ENCODE measurements at places on chromosomes 5 and 9. TPM values are rescaled to one million over a fixed set of nuclear protein-coding genes. Genes with fewer than 3 reads are reported as not detected.

Gene PRR7
- 39.2 TPM for total RNA-seq

DNA sequence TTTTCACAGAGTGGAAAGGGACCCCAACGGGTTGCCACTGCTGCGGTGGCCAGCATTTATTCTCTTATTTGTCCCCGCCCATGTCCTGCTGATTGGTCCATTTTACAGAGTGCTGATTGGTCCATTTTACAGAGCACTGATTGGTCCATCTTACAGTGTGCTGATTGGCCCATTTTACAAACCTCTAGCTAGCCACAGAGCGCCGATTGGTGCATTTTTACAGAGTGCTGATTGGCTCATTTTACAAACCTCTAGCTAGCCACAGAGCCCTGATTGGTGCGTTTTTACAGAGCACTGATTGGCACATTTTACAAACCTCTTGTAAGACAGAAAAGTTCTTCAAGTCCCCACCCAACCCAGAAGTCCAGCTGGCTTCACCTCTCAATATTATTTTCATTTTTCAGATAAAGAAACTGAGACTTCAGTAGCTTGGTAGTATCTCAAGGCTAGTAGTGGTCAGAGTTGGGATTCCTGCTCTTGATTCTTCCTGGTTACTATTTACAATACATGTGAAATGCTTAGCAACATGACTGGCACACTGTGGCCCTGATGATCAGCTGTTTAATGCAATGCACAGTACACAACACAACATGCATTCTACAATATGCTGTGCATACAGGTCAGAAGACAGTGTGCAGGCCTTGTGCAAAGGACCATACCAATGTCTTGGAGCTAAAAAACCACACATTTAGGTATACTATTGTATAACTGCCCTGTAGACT is 63.6 kb upstream of the BOD1 start:
- DNase-seq = no peak
- no peaks in the 10 kb centered on the region for H3K36me3 ChIP-seq
- no peak overlapping the region for H3K4me3 ChIP-seq
- H3K27ac ChIP-seq = no peak overlapping the region
- H3K27me3 ChIP-seq = no peaks in the 10 kb centered on the region

DNA sequence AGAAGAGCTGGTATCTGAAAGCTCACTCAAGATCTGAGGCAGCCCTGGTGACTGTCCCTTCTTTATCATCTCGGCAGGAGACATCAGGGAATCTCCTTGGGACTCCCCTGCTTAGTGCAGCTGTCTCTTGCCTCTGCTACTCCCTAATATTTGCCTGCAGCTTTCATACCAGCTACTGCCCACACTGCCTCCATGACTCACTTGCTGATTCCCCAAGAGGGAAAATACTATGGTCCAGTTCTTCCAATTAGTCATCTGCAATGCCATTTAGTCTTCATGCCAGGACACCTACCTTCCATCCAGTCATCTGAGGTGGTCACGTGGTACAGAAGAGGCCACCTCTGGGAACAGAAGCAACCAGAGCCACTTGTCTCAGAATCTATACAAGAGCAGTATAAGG is 270.8 kb downstream of the NTRK2 start:
- no peak overlapping the region for H3K27ac ChIP-seq
- H3K36me3 ChIP-seq = no peaks in the 10 kb centered on the region
- no peak overlapping the region for H3K4me3 ChIP-seq
- H3K27me3 ChIP-seq = no peaks in the 10 kb centered on the region
- no peak for DNase-seq
- no peaks in the 10 kb centered on the region for H3K4me1 ChIP-seq

Gene ZNF484
- 5.4 TPM for total RNA-seq

- H3K27me3 ChIP-seq = no peaks in the 10 kb centered on the region
- DNase-seq = no peak
- H3K27ac ChIP-seq = no peak overlapping the region
- no peak overlapping the region for H3K4me3 ChIP-seq
- H3K36me3 ChIP-seq = no peaks in the 10 kb centered on the region
- H3K4me1 ChIP-seq = no peaks in the 10 kb centered on the region
Measured at GRCh38 chr9:128282500-128282899, 6.4 kb downstream of the SWI5 start.

GRCh38 chr5:151550146-151550545 is 41.0 kb downstream of the FAT2 start:
- peaks cover 10% of the 10 kb centered on the region for H3K27me3 ChIP-seq
- H3K4me3 ChIP-seq = no peak overlapping the region
- no peaks in the 10 kb centered on the region for H3K4me1 ChIP-seq
- no peak overlapping the region for H3K27ac ChIP-seq

GRCh38 chr5:59790376-59790775 is 103.2 kb downstream of the PDE4D start:
- no peaks in the 10 kb centered on the region for H3K4me1 ChIP-seq
- no peaks in the 10 kb centered on the region for H3K27me3 ChIP-seq
- no peak overlapping the region for H3K4me3 ChIP-seq
- DNase-seq = no peak

Gene ADAMTSL1
- not detected for total RNA-seq

DNA sequence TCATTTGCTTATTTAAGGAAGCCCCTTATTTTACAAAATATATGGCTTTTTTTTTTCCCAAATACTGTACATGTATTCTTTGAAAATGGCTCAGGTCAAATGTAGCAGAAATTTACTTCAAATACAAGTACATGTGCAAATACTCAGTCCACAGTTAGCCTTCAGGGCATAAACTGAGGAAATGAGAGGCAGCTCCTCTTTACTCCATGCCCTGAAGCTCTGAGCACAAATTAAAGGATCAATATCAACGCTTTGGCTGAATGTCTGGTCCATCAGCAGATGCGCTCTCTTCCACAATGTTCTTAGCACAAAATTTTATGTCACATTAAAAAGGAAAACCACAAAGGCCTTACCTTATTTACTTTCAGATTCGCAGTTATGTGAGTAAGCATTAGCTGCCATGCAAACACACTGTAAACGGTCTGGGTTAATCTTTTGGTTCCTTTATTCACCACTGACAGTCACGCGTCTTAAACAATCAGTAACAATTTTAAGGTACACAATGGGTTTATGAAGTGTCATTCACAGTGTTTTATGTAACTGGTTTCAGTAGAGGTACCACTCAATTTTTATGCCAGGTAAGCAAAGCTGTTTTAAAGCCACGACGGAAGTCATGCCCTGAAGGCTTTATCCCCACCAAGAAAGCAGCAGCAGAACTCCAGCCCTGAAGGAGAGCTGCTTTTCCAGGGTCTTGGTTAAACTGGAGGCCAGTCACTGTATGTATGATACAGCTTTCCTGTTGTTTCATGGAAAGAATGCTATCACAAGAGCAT is 103.4 kb downstream of the OTULIN start:
- no peaks in the 10 kb centered on the region for H3K27me3 ChIP-seq
- H3K4me1 ChIP-seq = peaks cover 7% of the 10 kb centered on the region
- H3K4me3 ChIP-seq = no peak overlapping the region
- no peaks in the 10 kb centered on the region for H3K36me3 ChIP-seq
- H3K27ac ChIP-seq = no peak overlapping the region

Gene UBE2QL1
- total RNA-seq = not detected

DNA sequence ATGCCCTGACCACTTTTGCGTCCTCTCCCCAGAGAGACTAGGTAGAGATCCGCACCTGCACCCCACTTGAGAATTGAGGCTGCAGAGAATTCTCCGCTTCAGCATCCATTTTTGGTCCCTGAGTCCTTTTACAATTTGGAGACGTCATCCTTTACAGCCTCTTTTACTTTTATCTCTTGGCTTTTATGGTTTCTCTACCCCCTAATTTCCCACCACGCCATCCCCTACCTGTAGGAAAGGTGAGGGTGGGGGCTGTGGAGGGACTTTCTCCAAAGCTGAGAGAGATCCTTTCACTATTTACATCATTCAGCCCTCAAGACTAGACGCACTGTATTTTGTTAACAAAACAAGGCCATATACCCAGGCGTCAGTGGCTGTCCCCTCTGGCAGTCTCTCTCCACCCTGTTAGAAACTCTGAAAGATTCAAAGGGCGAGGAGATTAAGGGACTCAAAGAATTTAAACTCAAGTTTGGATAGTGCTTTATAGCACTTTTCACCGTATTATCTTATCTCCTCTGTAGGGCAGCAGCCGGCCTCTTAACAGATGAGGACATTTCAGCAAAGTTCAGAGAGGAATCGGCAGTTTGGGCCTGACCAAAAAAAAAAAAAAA is 1.7 kb downstream of the MSX2 start:
- H3K27me3 ChIP-seq = peaks cover 13% of the 10 kb centered on the region
- H3K27ac ChIP-seq = peak overlapping the region; percentile 31
- H3K36me3 ChIP-seq = peaks cover 2% of the 10 kb centered on the region
- peaks cover 27% of the 10 kb centered on the region for H3K4me1 ChIP-seq
- H3K4me3 ChIP-seq = peak overlapping the region; percentile 84

DNA sequence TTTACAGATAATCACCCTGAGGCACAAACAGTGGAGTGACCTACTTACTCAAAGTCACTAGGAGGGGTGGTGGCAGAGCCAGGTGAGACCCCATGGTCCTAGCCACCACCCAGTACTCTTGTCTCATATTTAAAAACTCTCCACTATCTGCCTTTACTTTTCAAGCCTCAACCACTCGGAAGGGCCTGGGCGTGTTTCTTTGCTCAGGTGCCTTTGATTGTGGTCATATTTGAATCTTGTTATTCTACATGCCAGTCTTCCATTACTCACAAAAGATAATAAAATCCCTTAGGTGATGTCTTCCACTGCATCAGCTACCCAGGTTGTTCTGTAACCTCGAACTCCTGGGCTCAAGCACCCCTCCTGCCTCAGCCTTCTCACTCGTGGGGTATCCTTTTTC is 20.7 kb upstream of the TRIM36 start:
- no peak overlapping the region for H3K4me3 ChIP-seq
- no peak overlapping the region for H3K27ac ChIP-seq
- no peaks in the 10 kb centered on the region for H3K27me3 ChIP-seq
- DNase-seq = no peak
- H3K4me1 ChIP-seq = no peaks in the 10 kb centered on the region

DNA sequence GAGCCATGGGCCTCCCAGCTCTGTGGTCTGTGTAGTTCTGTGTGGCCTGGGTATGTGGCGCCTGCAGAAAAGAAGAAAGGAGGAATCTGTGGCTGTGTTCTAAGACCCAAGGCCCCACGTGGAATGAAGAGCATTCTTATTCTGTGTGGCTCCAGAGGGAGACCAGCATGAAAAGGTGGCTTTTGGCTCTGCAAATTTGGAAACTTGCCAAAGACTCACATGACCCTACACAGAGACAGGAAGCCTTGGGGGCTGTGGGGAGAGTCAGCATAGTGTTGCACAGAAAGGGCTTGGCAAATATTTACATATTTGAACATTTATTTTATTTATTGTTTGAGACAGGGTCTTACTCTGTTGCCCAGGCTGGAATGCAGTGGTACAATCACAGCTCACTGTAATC is 193.3 kb downstream of the TMEM38B start:
- no peaks in the 10 kb centered on the region for H3K4me1 ChIP-seq
- H3K27ac ChIP-seq = no peak overlapping the region
- H3K4me3 ChIP-seq = no peak overlapping the region
- H3K36me3 ChIP-seq = no peaks in the 10 kb centered on the region
- no peak for DNase-seq
- H3K27me3 ChIP-seq = no peaks in the 10 kb centered on the region

Gene RFESD
- 2.2 TPM for total RNA-seq

DNA sequence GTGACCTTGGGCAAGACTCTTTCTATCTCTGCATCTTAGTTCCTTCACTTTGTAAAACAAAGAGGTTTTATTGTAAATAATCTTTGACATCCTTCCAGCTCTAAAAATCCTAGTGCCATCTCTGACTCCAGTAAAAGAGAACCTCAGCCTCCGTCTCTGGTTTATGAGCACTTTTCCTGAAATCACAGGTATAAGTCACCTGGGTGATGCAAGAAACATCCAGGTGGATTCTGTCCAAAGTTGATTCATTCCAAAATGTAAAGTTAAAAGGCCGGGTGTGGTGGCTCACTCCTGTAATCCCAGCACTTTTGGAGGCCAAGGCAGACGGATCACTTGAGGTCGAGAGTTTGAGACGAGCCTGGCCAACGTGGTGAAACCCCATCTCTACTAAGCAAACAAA is 21.1 kb upstream of the UBAP2 start:
- H3K4me3 ChIP-seq = no peak overlapping the region
- H3K4me1 ChIP-seq = 0 out of 2 replicates have a peak, but pooled peaks cover 6% of the 10 kb centered on the region
- no peak for DNase-seq
- H3K27me3 ChIP-seq = no peaks in the 10 kb centered on the region
- no peak overlapping the region for H3K27ac ChIP-seq

Gene RAD23B
- 114 TPM for total RNA-seq

GRCh38 chr9:14992081-14992480 is 81.9 kb upstream of the FREM1 start:
- H3K27me3 ChIP-seq = no peaks in the 10 kb centered on the region
- H3K27ac ChIP-seq = no peak overlapping the region
- no peaks in the 10 kb centered on the region for H3K36me3 ChIP-seq
- no peaks in the 10 kb centered on the region for H3K4me1 ChIP-seq
- H3K4me3 ChIP-seq = peak overlapping the region; percentile 36

Gene ASPN
- total RNA-seq = not detected

- H3K27ac ChIP-seq = peak overlapping the region; percentile 98
- DNase-seq = no peak
- peaks cover 48% of the 10 kb centered on the region for H3K4me1 ChIP-seq
- peak overlapping the region; percentile 96 for H3K4me3 ChIP-seq
- peaks cover 3% of the 10 kb centered on the region for H3K36me3 ChIP-seq
Measured at GRCh38 chr5:72817671-72818266, 1.3 kb downstream of the TNPO1 start.

GRCh38 chr9:133713150-133713959 is 24.8 kb downstream of the SARDH start:
- no peaks in the 10 kb centered on the region for H3K27me3 ChIP-seq
- no peaks in the 10 kb centered on the region for H3K4me1 ChIP-seq
- no peak for DNase-seq
- H3K36me3 ChIP-seq = no peaks in the 10 kb centered on the region

DNA sequence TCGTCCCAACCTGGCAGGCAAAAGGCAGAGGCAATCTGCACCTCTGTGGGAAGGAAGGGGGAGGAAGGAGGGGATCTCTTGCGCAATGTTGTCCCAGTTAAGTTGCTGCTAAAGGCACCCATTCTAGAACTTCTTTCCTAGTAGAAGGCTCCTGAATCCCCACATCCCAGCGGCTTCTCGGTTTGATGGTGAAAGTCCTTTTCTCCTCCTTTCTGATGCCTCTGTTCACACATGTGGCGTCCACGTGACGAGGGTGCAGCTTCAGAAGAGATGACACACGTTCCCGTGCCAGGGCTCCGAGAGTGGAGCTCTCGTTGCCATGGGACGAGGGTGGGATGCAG is 96.9 kb upstream of the FCN2 start:
- H3K4me1 ChIP-seq = no peaks in the 10 kb centered on the region
- H3K27ac ChIP-seq = no peak overlapping the region
- no peak for DNase-seq

Gene IL4
- total RNA-seq = not detected

Gene CTXN3
- not detected for total RNA-seq

- H3K27me3 ChIP-seq = no peaks in the 10 kb centered on the region
- no peaks in the 10 kb centered on the region for H3K36me3 ChIP-seq
- H3K4me3 ChIP-seq = no peak overlapping the region
- H3K27ac ChIP-seq = no peak overlapping the region
Measured at GRCh38 chr9:97076238-97076637, 37.3 kb upstream of the CTSV start.
